Bronchial epithelial cell (primary cell): ENCODE measurements at places on chromosomes 3 and 15.

GRCh38 chr15:92676561-92676960 is 21.0 kb upstream of the FAM174B start:
- no peak for DNase-seq

DNA sequence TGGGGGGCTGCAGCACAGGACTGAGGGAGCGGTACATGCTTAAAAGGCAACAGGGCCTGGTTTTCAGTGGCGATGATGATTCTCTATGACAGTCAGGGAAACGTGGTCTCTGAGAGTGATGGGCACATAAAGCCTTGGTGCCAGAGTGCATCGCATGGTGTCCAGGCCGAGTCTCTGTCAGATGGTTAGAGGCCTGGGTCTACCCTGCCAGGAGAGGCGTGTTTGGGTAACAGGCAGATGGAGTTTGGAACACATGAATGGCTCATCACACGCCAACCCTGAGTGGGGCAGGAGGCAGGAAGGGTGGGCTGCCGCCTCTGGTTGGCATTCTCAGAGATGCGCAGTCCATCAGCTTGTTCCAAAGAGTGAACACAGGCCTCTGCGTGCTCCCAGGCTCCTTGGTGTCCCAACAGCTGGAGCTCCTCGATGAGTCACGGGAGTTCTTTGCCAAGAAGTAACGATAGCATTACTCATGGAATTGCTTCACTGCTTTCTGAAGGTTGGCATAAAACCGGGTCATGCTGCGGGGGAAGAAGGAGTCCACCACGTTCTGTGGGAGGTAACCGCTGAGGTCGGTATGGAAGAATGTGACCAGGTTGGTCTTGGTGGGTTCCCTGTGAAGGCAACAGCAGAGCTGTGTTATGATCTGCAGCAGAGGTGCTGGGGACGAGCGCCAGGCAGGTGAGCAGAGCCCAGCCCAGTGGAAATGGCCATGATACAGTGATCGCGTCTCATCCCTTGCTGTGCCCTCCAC is 11.0 kb downstream of the STARD5 start:
- peak; percentile 99 for DNase-seq

GRCh38 chr15:48592221-48592731 is 53.2 kb downstream of the FBN1 start:
- DNase-seq = no peak

GRCh38 chr3:161409858-161410257 is 38.5 kb upstream of the SPTSSB start:
- DNase-seq = peak; percentile 89

DNA sequence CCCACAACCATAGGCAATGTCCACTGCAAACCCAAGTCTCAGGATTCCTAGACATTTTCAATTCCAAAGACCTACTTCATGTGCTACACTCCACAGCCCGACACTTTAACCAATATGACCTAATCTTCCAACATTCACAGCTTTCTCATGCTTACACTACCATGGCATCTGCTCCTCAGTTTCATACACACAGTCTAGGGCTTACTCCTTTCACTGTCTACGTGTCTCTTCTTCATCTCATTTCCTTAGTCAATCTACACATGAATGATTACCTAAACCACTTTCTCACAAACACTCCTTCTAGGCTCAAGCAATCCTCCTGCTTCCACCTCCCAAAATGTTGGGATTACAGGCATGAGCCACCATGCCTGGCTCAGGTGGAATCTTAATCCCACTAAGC is 106.3 kb downstream of the STAG1 start:
- DNase-seq = no peak

GRCh38 chr3:65946438-65946837 is 92.3 kb downstream of the MAGI1 start:
- peak; percentile 80 for DNase-seq

DNA sequence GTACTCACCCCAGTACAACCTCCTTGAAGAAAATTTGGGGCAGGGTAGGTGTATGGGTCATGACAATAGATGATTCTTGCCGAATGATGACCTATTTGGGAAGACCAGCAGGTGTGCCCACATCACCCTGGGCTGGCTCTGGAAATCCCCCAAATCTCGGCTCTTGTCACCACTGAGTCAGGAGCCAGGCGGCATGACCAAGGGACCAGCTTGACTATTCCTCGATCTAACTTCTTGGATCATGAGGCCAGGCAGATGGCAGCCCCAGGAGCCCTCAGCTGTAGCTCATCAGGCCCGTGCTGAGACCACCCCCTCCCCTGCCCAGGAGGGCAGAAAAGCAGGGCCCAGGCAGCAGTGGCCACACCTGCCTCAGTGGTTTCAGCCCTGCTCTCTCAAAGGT is 9.2 kb upstream of the MUC4 start:
- DNase-seq = no peak

- no peak for DNase-seq
These were observed 519 bp downstream of the ABHD6 start for GRCh38 chr3:58237941-58238681.

DNA sequence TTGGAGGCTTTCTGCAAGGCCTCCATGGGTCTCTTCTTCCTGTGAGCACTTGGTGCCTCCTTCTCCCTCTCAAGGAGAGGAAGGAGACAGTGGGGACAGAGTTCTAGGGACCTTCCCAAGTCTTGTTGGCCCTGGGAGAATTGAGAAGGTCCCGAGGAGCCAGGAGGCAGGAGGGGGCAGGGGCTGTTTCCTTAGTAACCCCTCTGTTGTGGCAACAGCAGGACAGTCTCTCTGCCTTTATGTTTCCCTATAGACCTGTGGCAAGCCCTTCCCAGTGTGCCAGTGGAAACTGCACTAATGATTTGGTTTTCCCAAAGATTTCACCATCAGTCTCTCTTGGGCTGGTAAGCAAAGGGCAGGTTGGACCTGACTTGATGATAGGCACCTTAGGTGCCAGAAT is 87.8 kb upstream of the GALNT15 start:
- no peak for DNase-seq

- DNase-seq = no peak
These were observed 90.5 kb upstream of the CTDSPL start for GRCh38 chr3:37770938-37771918.

DNA sequence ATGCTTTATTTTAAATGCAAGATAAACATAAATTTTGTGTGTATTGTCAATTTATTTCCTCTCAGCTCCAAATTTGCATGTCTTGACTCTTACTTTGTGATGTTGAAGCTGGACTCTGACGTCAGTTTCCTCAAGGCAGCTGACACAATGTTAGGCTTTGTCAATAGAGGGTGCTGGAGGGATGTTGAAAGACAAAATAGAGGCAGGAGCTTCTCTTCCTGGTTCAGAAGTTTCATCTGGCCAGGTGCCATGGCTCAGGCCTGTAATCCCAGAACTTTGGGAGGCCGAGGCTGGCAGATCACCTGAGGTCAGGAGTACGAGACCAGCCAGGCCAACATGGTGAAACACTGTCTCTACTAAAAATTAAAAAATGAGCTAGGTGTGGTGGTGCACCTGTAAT is 408.6 kb downstream of the GBE1 start:
- DNase-seq = peak; percentile 73

DNA sequence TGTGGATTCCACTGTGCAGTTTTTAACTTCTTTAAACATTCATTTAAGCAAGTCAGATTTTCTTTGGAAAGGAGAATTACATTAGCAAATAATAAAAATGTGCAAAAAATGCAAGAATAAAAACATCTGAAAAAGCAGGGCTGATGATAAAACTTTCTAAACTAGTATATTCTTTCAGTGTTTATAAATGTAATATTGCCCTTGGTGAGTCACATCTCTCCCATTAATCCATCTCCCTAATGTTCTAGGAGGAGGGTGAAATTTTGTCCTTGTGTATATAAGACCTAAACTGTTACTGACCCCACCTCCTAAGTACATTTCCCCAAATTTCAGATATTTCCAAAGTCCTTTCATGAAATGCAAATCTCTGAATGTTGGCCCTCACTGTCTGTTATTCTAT is 28.5 kb upstream of the DCUN1D1 start:
- DNase-seq = no peak

- DNase-seq = no peak
These were observed 155.1 kb upstream of the SATB1 start for GRCh38 chr3:18580268-18580667.

DNA sequence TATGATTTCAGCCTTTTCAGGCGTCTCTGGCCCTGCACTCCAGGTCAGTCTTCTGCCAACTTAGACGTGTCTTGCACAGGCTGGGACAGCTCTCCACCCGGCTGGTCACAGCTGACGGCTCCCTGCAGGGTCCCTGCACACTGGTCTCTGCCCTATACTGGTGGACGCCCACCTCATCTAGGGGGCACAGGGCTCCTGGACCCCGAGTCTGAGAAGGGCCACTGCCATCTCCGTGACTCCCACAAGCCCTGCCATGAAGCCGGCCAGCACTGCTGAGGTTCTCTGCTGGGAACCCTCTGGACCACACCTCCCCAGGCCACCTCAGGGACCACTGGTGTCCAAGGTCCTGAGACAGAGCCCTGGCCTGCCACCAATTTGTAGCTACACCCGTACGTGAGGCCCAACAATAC is 40.5 kb downstream of the CYFIP1 start:
- DNase-seq = no peak

- DNase-seq = no peak
These were observed 98.9 kb upstream of the CHL1 start for GRCh38 chr3:97417-98258.

DNA sequence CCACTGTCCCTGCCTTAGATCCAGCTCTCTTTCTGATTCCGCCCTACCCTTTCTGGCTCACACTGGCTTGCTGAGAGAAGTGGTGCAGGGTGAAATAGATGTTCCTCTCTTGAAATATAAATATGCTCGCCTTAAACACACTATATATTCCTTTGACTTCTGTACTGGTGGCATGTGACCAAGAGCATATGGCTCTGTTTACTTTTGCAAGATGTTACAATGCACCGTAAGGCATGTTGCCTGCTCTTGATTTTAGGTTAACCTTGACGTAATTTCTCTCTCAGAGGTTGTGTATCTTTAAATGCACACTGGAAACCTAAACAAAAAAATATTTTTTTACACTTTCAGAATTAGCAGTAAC is 749 bp downstream of the RSRC1 start:
- peak; percentile 20 for DNase-seq

DNA sequence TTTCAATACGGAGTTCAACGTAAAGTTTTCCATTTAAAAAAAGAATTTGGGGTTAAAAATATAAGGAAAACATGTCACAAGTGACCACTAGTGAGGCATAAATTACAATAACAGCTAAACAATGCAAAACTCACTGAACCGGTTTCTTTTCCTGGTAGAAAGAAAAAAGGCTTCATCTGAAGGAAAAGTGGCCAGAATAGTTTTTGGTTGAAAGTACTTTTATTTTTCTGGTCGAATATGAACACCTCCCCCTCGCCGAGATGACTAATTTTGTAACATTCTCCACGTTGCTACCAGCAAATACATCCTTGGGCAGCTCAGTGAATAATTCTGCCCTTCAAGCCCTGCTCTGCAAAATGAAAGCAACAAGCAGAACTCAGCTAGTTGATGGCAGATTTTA is 3.9 kb upstream of the SRGAP3 start:
- peak; percentile 65 for DNase-seq

GRCh38 chr3:141114816-141115460 is 63.8 kb downstream of the SPSB4 start:
- DNase-seq = no peak

DNA sequence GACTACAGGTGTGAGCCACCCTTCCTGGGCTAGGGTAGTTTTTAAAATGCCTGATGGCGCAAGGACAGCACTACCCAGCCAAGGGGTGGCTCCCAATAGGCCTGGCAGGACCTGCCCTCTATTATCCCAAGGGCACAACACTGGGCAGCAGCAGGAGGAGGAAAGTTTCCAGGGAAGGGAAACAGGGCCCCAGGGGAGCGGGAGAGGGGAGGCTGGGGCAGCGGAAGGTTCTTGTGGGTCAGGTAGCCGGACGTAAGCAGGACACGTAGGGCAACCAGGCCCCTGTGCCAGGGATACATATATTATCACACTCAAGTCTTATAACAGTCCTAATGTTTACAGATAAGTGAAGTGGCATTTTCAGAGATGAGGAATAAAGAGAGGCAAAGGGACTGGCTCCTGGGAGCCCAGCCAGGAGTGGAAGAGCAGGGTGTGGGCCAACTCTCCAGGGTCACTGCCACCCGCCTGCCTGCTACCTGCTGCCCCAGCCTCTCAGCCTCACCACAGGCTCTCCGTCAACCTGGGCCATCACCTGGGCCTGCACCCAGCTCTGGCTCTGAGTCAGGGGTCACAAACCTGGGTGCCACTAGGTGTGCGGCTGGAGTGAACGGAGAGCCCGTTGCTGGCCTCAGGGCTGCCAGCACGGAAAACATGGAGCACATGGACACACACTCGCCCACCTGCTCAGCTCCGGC is 73.2 kb upstream of the SNRPA1 start:
- no peak for DNase-seq

GRCh38 chr3:40366203-40367162 is 20.5 kb upstream of the ENTPD3 start:
- DNase-seq = peak; percentile 94

DNA sequence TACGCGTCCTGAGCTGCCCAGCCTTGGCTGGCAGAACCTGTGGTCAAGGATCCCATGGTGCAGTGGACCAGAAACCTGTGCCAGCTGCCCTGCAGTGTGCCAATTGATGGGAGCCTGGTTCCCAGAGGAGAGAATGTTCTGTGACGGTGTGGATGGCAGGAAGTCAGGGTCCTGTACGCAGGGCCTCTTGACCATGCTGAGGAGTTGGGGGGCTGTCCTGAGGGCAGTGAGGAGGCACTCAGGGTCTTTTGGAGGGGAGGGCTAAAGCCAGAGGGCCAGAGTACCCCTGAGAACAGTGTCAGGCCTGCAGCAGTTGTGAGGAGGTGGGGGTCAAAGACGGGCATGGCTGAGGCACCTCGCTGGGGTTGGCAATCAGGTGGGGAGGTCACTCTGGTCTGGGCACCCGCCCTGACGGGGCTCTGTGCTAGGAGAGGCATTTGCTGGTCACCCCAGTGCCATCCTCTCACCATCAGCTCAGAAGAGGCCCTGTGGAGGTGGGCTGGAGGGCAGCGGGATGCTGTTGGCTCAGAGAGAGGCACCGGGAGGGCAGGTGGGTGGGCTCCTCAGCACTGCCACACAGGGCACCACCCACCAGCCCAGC is 61.0 kb downstream of the SCN5A start:
- DNase-seq = no peak

DNA sequence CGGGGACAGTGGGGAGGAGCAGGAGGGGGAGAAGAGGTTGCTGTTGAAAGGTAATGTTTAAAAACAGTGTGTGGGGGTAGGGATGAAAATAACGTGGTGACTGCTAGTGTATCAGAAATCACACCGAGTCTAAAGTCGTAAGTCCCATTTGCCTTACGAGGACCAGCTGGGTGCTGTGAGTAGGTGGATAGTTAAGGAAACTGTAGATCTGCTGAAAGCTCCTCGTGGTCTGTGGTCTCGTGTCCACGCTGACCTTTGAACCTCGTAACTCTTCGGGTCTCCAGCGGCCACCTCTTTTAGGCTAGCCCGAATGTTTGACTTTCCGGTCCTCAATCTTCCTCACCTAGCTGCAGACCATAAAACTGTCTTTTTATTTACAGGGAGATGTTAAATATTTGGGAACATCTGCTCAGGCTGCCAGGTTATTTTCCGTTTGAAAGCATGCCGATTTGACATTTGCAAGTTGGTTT is 29.3 kb upstream of the ST3GAL6 start:
- no peak for DNase-seq

GRCh38 chr3:128619146-128619890 is 31.3 kb downstream of the RPN1 start:
- peak; percentile 95 for DNase-seq

- peak; percentile 56 for DNase-seq
These were observed 24.3 kb downstream of the TBC1D21 start for GRCh38 chr15:73897441-73898261.
